ENCODE measurements at places on chromosomes 13 and 19. TPM values are rescaled to one million over a fixed set of nuclear protein-coding genes. Genes with fewer than 3 reads are reported as not detected.

DNA sequence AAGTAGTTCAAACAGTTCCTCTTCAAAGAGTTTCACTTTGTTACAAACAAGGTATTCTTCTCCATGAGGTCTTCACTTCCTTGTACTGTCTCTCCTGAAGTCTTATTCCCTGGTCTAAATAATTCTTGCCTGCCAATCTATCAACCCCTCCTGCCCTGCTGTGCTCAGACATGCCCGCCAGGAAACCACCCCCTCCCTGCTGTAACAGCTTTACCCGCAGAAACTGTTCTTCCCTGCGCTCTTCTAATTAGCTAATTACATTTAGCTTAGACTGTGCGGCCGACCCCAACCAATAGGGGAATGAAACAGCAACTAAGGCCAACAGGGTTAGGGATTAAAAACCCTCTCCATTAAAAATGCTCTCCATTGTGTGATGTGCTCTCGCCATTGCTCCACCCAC is 46.7 kb downstream of the ZNF846 start:
- DNase-seq = no peak

- no peak for DNase-seq
Observed at GRCh38 chr13:48009284-48009683, 8.2 kb upstream of the SUCLA2 start.

The GNG7 gene
- 12.8 TPM for total RNA-seq

The TPTE2 gene
- not detected for total RNA-seq

- DNase-seq = no peak
Observed at GRCh38 chr19:29287061-29287460, 74.1 kb upstream of the UQCRFS1 start.

The TMEM86B gene
- 2.2 TPM for total RNA-seq

- no peak for DNase-seq
Observed at GRCh38 chr13:106918557-106918860, 350.6 kb upstream of the ARGLU1 start.

The C19orf85 gene
- total RNA-seq = not detected

DNA sequence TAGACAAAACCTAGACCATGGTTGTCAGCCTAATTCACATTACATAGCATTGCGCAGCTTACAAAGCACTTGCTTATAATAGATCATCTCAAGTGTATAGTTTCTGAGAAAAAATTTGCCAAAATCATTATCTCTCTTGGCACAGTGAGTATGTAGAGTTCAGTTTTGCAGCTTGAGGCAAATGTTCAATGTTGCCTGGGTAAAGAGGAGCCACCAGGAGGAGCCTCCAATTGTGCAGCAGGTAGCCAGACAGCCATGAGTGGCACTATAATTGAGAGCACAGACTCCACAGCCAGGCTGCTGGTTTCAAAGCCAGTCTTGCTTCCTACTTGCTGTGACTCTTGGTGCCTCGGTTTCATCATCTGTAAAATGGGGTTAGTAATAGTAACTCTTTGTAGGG is 24.0 kb upstream of the OLFM4 start:
- DNase-seq = no peak

All from esophagus muscularis mucosa (tissue), 4 donors.